Left cardiac atrium (tissue), 4 donors: ENCODE measurements at places on chromosomes 3 and 15. TPM values are rescaled to one million over a fixed set of nuclear protein-coding genes. Genes with fewer than 3 reads are reported as not detected.

The RARB gene
- 12.1 TPM for total RNA-seq

The CELSR3 gene
- 0.39 TPM for total RNA-seq

The SEC22A gene
- 11.2 TPM for total RNA-seq

The MOBP gene
- not detected for total RNA-seq

The SLC28A1 gene
- total RNA-seq, result 0.18 TPM
